ENCODE measurements at places on chromosomes 11 and 22. TPM values are rescaled to one million over a fixed set of nuclear protein-coding genes. Genes with fewer than 3 reads are reported as not detected.

Gene HTR3A
- total RNA-seq = not detected

Gene MLC1
- 2.8 TPM for total RNA-seq

Gene LDHAL6A
- not detected for total RNA-seq

Gene IRAG1
- total RNA-seq = 14.8 TPM

Gene FAT3
- total RNA-seq = 5.0 TPM

Gene GRK2
- total RNA-seq = 41.6 TPM

Gene LIN7C
- 85.1 TPM for total RNA-seq

Gene MS4A6A
- not detected for total RNA-seq

Gene TMPRSS13
- total RNA-seq = not detected

Gene OAF
- 17.5 TPM for total RNA-seq

Gene DNAL4
- total RNA-seq = 19.7 TPM

Gene DBX1
- not detected for total RNA-seq

Gene B4GALNT4
- total RNA-seq = 1.9 TPM
